Activated T-cell treated with anti-CD3 and anti-CD28 coated beads for 24 hours (primary cell): ENCODE measurements at places on chromosomes 5 and 9.

GRCh38 chr9:37324691-37325490 lies 97.6 kb upstream of the GRHPR start:
- no peak for DNase-seq

- no peak for DNase-seq
These were observed 357.4 kb downstream of the MLLT3 start for GRCh38 chr9:20264896-20265295.

GRCh38 chr9:23622396-23622795 lies 203.6 kb downstream of the ELAVL2 start:
- DNase-seq, result no peak

- no peak for DNase-seq
These were observed 34.6 kb upstream of the ARHGAP26 start for GRCh38 chr5:142735323-142736246.

DNA sequence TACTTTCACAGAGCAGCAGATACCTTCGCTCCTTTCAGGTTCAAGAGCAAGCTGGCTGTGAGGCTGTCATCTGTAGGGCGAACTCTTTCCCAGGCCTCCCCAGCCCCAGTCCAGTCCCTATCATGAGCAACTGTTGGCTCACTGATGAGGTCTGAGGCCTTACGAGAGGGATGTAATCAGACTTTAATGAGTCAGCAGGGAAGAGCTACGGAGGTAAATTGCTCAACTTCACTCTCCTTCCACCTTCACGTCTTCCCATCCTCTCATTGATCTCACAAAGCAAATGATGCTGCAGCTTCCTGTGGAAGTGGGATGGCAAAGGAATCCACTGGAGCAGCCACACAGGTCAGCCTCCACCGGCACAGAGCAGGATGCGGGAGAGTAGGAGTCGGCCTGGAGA lies 130.7 kb upstream of the TBCA start:
- no peak for DNase-seq

DNA sequence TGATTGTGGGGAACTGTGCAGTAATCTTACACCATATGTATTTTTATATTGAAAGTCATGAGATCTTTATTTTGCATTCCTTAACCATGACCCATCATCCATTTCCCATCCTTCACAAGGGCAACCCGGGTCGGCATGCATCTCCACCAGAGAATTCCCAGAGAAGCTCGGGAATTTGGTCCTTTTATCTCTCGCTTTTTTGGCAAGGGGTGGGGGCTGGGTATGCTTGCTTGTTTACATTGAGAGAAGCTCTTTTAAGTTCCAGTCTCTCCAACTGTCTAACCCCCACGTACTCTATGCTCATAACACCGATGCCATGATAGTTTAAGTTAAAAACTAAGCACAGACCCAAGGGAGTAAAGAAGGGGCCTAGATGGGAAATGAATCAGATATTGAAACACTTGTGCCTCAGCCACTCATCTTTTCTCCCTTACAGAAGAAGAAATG lies 109.9 kb upstream of the NFIB start:
- no peak for DNase-seq

- no peak for DNase-seq
These were observed 269.3 kb downstream of the DMRT2 start for GRCh38 chr9:1319436-1319835.

GRCh38 chr9:134215699-134216448 lies 51.5 kb upstream of the RNU6ATAC start:
- DNase-seq, result no peak

DNA sequence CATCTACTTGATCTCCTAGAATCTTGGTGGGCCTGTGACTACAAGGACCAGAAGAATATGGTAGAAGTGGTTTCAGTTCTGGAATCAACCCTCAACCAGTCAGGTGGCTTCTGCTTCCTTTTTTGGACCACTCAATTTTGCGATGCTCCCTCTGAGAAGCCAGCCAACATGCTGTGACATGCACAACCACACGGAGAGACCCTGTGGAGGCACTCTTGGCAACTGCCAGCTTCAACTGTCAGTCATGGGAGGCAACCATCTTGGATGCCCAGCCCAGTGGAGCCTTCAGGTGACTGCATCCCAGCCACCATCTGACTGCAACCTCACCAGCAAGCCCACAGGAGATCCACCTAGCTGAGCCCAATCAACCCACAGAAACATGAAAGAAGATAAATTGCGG lies 137.3 kb downstream of the FAM114A2 start:
- no peak for DNase-seq

GRCh38 chr5:40484495-40484894 lies 195.2 kb upstream of the PTGER4 start:
- no peak for DNase-seq
